ENCODE measurements at places on chromosomes 12 and 14.
A peak's percentile ranks its signal among the peaks of the same experiment; 100 is the strongest.

- DNase-seq, result peak; percentile 66
These were observed 714 bp upstream of the PSMC6 start for GRCh38 chr14:52706286-52706685.

- DNase-seq, result no peak
These were observed 73.6 kb downstream of the ADGRD1 start for GRCh38 chr12:131027264-131027663.

DNA sequence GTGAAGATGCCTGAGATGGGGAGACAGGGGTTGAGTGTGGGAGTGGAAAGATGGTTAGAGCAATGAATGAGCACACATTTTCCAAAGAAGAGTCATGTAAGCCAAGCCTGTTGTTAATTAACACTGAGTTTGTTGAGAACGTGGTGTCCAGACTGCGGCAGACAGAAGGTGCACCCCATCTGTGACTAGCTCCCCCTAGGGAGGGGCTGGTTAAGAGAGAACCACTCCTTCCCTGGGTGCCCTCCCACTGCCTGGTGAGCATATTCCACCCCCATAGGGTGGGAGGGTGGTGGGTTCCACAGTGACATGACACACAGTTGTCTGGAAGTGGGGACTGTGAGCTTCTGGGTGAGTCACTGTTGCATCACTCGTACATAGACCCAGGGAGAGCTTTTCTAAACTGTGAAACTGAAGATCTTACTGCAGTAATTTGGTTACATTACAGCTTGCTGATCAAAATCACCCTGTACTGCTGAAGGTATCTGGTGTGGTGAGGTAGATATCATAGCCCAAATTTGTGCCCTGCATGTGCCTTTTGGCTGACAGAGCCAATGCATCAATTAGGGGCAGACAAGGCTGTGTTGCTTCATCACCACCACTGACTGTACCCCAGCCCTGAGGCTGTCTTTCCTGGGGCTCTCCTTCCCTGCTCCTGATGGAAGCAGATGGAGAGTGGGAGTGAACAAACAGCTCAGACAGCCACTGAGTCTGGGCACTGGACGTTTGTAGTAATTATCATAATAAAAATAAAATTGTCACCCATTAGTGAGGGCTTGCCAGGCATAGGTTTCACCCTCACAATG lies 150.9 kb downstream of the EMP1 start:
- peak; percentile 82 for DNase-seq

DNA sequence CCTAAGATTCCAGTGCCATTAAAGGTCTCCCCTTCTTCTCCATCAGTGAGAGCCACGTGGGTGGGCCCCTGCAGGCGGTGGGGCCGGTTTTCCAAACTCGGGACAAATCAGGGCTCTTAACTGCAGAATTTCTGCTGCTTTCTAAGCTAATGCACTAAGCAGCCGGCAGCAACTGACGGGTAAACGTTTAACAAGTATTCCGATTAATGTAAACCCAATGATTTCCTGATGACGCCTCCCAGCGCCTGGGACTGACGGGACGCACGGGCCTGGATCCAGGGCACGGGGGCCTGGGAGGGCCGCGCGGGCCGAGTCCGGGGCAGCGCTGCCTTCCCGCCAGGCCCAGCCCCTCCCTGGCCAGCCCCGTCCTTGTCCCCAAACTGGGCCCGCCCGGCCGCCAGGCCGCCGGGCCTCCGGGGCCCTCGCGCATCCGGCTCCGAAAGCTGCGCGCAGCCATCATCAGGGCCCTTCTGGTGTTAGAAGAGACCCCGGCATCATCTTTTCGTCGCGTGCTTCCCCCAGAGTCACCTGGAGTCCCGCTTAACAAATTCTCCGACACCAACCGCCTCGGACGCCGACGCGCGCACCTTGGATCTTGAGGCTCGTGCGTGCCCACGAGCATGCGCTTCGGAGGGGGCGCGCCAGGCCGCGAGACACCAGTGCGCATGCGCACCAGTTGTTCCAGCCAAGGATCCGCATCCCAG lies at the start of gene MLH3:
TSS of gene MLH3 (minus strand) at position 616 of the 704 bp plus-strand sequence. CDS start 1,812 bp downstream, outside the sequence.
- DNase-seq, result peak; percentile 87

DNA sequence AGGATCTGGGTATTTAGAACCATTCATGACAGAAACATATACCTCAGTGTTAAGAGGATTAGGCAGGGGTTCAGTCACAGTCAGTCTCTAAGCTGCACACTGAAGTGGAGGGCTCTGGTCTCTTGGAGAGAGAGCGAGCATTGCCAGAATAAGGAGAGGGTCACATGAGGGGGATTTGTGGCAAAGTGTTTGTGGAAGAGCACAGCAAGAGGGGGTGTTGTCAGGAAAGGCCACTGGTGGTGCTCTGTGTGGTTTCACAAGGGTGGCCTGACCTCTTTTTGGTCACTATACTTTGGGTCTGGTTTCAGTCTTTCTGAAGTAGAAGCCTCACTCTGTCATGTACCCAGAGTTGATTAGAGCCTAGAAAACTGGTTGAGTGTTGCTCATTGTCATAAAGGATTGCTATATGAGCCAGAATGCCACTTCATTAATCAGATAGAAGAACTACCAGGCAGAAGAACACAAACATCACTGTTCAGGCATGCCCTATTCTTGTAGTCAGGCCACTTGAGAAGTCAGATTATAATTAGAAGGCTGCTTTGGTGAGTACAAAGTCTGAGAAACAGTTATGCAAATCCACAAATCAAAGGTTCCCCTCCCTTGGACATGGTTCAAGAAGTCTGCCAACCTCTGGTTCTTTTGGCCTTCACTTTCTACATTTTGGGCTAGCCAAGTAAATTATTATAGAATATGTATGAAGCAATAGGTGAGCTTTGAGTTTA lies 8.4 kb downstream of the TMEM19 start:
- no peak for DNase-seq
